ENCODE measurements at places on chromosomes 2 and 18.

GRCh38 chr2:43212216-43212835 lies 14.1 kb downstream of the ZFP36L2 start:
- DNase-seq = no peak

DNA sequence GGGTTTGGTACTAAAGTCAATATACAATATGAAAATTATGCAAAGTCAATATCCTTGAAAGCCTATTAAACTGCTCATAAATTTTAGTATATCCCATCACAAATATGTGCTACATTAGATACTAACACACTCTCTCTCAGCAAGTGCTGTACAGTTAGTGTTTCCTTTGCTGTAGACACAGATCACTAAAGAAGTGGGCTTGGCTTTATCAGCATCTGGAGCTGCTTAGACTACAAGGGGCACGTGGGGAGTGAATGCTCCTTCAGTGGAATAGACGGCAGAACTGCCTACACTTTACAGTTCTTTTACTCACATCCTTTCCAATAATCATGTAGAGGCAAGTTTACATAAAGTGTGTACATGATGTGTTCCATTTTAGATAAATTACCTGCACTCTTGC lies 26.0 kb upstream of the EFEMP1 start:
- no peak for DNase-seq

GRCh38 chr18:39521164-39521563 lies 1955.6 kb upstream of the CELF4 start:
- no peak for DNase-seq

- no peak for DNase-seq
These were observed 464.6 kb downstream of the CNTNAP5 start for GRCh38 chr2:124489686-124490085.

DNA sequence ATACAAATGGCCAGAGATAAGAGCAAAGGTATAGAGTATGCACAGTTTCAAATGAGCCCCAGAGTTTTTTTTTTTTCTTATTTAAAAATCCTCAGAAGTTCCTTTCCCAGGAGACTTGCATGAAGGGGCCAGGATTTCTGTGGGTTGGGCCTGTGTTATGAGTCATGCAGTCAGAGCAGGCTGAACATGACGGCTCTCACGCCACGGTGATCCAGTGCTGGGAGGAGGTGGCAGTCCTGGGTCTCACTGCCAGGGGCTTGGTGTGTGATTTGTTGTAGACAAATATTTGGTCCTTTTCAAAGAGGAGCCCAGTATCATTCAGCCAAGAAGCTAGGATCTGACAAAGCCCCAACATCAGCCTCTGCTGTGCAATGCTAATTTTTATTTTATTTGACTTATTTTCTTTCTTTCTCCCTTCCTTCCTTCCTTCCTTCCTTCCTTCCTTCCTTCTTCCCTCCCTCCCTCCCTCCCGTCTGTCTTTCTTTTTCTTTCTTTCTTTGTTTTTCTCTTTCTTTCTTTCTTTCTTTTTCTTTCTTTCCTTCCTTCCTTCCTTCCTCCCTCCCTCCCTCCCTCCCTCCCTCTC lies 10.4 kb upstream of the KCNE4 start:
- DNase-seq = no peak

DNA sequence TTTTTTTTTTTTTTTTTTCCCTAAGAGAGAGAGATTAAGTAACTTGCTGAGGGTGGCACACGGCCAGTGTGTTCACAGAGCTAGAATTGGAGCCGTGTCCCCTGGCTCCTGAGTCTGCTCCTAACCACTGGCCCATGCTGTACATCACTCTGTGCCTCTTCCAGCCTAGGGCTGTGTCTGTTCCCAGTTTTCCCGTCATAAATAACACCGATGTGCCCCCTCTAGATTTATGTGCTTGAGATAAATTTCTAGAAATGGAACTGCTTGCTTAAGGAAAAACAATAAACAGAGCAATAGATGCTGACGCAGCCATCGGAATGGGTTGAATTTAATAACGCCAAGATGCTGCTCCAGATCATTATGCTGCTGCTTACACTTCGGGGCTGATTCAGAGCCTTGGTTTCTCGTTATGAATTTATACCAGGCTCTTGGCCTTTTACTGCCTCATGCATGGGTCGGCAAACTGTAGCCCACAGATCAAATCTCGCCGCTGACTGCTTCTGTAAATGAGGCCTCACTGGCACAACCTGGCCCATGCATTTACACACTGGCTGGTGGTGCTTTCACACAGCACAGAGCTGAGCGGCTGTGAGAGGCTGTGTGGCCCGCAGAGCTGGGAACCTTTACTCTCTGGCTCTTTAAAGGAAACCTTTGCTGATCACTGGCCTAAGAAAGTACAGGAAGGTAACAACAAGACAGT lies 58.1 kb downstream of the NDUFA10 start:
- DNase-seq = no peak

GRCh38 chr2:241882091-241882625 lies 12.6 kb downstream of the RTP5 start:
- DNase-seq = no peak

DNA sequence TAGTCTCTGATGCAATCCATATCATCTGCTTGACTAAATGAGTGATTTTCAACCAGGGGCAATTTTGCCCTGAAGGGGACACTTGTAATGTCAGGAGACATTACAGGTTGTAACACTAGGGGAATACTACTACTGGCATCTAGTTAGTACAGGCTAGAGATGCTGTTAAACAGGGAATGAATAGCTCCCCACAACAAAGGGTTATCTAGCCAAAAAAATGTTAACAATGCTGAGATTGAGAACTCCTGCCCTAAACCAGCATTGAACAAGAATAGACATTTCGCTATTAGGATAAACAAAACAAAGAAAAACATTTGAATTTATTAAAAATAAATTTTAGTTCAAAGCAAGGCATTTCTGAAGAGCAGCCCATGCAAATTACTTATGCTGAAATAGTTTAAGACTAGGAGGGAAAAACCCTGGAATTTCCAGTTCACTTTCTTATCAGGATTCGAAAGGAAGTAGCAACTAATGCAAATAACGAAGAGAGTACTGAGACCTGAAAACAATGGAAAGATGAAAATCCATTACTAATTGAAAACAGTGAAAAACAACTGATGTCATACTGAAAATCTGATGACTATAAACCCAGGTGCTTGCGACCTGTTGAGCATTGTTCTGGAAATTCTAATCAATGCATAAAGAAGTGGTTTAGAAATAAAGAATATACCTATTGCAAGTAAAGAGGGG lies 53.1 kb downstream of the CAB39 start:
- DNase-seq = no peak

GRCh38 chr2:53515435-53516332 lies 251.9 kb upstream of the CHAC2 start:
- no peak for DNase-seq

DNA sequence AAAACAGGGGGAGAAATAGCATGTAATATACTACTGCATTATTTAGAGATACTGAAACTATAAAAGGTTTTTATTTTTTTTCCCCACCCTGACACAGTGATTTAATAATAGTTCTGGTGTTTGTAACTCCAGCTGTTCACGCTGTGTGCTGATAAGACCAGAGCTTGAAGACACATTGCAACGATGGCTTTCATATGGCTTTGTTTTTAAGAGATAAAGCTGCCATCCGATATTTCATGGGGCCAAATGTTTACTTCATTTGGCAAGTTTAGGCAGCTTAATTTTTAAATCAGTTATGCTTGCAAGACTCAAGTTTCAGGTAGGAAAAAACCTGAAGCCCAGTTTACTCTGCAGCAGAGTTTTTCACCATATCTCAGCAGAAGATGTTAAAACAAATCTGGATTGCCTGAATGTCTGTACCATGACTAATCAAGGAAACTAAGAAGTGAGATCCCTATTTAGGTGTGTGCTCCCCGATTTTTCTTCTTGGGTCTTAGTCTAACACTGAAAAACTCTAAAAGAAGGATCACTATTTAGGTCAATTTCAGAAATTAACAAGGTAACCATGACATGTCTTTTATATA lies 508.6 kb downstream of the PARD3B start:
- no peak for DNase-seq

GRCh38 chr18:55439056-55439455 lies 148.9 kb downstream of the TCF4 start:
- no peak for DNase-seq

DNA sequence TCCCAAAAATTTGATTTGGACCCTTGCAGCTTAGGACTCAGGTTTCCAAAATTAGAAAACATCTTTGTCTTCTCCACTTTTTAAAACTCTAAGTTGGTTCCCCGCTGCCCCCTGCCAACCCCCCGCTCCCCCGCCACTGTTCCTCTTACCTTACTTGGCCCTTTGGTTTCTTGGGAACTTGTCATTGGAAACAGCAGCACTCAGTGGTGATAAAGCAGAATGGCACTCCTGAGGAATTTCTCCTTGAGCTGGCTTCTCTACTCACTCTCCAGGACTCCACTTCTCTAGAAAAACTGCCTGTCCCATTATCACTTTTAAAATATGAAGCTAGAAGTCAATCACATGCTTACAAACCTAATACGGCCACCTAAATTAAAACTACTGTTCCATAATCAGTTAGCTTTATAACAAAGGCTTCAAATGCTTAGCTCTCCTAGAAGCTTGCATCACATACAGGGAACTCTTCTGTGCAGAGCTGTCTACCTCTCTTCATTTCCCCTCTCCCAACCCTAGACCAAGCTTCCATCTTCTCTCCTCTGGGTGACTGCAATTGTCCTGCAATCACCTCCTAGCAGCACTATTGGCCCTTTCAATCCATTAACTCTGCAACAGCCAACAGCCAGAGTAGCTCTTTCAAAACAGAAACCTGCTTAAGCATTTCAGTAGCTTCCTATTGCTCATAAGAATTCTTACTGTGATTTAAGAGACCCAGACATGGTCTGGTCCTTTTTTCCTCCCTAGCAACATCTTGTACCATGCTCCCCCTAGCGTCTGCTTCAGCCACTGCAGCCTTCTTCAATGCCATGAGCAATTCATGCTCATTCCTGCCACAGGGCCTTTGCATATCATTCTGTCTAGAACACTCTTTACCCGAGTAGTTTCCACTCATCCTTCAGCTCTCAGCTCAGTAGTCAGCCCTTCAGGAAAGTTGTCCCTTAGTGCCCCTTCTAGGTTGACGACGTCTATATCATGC lies 15.2 kb upstream of the PLEKHM3 start:
- DNase-seq = peak; percentile 83

DNA sequence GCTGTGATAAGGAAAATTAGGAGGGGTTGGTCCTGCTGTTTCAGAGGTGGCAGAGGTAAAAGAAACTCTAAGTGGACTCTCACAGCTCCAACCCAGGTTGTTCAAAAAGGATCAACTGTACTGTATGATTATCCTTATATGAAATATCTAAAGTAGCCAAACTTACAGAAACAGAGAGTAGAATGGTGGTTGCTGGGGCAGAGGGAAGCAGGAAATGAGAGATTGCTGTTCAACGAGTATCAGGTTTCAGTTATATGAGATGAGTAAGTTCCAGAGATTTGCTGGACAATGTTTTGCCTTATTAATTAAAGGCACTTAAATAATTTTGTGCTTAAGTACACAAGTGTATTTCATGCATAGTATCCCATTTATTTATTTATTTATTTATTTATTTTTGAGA lies 972.0 kb upstream of the LRRTM1 start:
- DNase-seq = no peak

DNA sequence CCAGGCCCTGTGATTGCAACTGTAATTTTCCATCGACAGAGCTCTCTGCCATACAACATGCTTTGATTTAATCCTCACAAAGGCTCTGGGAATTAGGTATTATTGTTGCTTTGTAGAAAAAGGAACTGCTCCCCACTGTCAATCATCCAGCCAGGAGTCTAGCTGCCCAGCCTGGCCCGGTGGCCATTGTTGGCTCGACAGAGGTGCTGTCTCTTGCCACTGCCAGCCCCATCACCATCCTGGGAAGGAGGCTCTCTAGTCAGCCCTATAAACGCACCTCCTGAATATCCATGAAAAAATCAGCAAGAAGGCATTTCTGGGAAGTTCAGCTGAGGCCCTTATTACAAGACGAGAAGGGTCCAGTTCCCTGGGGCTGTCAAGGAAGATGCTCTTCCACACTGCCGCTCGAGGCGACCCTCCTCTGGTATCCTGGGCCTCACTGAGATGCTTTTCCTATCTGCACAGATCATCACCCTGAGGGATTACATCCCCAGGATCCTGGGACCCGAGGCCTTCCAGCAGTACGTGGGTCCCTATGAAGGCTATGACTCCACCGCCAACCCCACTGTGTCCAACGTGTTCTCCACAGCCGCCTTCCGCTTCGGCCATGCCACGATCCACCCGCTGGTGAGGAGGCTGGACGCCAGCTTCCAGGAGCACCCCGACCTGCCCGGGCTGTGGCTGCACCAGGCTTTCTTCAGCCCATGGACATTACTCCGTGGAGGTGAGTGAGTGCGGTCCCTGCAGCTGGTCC lies 71.0 kb downstream of the TPO start:
- no peak for DNase-seq

GRCh38 chr2:28713577-28714298 lies 37.9 kb upstream of the PPP1CB start:
- DNase-seq = no peak

DNA sequence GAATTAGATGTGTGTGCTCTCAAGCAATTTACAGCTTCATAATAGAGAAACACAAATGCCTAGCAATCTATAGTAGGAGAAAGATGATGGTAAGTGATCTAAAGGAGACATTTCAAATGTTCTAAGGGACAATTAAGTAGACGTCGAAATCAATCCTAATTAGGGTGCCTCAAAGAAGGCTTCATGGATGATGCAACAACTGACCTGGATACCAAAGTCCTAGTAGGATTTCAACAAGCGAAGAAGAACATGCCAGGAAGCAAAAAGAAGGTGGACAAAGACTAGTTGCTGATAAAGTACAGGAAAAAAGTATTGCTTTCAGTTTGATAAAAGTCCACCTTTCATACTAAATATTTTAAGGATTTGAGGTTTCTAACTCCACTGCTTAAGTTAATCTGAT lies 12.5 kb downstream of the FIGN start:
- no peak for DNase-seq

DNA sequence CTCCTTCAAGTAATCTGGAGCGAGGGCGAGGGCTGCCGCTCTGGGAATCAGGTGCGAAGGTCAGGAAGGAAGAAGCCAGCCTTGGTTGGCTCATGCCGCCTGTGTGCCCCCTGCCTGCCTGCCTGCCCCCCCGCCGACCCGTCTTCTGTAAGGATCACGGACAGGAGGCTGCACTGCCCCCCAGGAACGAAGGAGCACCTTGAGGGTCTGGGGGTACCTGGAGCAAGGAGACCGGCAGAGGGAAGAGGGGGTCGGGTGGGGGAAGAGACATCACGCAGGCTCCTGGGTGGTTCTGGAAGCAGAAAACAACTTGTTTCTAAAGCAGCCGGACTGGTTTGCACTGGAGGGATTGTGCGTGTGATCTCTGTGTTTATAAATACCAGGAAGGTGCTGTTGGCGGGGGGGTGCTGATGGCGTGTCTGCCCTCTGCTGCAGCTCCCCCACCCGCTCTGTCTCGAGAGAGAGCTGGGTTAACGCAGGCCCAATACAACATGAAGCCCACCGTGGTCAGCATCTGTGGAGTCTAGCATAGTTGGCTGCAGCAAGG lies 1.7 kb downstream of the FOSL2 start:
- peak; percentile 39 for DNase-seq

All from cerebellar cortex (tissue), 1 donor.